Stimulated activated CD8-positive, alpha-beta memory T cell treated with anti-CD3 and anti-CD28 coated beads, Interleukin-7, amount 100 ng/mL, for 1 hour (primary cell): ENCODE measurements at places on chromosomes 4 and X.

DNA sequence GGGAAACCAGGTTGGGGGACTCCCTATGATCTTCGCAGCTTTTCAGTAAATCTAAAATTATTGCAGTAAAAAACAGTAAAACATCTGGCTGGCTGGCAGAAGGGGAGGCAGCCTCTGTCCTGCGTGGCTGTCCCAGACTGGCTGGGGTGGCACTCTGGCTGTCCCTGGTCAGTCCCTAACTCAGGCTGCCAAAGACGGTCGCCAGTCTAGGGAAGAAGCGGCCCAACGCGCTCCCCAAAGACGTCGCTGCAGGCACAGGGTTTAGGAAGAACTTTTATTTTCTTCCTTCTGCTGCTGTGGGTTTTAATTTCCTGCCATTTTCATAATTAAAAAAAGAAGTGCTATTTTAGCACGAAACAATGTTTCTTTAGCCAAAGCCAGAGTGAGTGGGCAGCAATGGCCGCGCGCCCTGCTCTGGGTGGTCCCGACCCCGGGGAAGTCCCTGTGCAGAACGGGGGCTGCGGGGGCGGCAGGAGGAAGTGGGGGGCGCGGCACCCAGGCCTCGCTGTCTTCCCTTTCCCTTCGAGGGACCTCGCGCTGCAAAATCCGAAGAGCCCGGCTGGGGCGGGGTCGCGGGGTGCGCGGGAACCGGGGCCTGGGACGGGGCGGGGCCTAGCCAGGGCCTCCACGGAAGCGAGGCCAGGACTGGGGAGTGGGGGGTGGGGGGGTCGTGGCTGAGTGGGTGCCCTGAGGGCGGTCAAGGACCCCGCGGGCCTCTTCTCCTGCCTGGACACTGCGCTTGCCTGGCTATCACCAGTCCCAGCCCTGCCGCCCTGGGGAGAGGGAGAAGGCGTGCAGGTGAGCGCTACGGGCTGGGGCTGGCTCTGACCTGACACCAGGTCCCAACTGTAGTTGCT lies 6.3 kb upstream of the LETM1 start:
- DNase-seq = no peak

GRCh38 chr4:105894660-105895582 lies at the start of gene NPNT:
NPNT (plus strand) TSS chr4:105895471; CDS start chr4:105895653, 182 bp downstream.
- DNase-seq = no peak

DNA sequence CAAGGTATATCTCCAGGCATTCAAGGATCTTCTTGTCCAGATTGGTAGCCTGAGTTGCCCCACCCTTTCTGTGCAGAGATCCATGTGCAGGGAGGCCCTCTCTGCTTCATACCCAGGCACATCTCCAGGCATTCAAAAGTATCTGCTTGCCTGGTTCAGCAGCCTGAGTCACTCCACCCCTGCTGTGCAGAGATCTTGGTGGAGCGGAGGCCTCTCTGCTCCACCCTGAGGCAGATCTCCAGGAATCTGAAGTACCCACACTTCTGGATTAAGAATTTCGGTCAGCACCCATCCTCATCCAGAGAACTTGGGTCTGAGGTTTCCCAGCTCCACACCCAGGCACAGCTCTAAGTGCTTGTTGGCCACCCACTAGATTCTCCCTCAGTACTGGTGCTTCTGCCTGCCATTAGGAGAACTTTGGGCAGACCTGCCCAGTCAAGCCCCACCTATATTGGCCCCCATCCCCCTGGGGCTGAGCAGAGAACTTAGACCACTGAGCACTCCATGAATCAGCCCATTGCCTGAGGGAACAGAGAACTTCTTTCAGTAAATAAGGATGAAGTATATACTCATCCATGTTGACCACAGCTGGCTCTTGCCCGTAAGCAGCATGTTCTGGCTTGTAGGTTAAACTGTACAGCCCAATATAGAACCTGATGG lies 199.5 kb upstream of the ZCCHC13 start:
- DNase-seq = no peak

DNA sequence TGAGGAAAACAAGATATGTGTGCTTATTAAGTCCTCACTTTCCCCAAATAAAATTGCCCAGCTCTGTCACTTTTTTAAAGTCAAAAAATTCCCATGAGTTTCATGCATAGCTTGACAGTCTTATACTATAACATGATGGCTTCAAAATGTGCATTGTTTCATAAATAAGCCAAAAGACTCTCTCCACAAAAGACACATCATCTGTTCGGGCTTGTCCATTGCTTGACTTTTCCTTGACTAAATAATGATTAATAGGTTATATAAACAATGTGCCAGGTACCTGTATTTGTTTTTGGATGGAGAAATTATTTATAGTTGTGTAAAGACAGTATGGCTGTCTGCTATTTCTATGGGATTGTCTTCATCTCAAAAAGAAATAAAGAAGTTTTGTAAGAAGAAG lies 329.2 kb upstream of the KLF3 start:
- no peak for DNase-seq

- no peak for DNase-seq
Observed at GRCh38 chr4:126939401-126939800, 693.4 kb upstream of the INTU start.

- DNase-seq = no peak
Observed at GRCh38 chr4:163878336-163879121, 384.0 kb downstream of the TMA16 start.

DNA sequence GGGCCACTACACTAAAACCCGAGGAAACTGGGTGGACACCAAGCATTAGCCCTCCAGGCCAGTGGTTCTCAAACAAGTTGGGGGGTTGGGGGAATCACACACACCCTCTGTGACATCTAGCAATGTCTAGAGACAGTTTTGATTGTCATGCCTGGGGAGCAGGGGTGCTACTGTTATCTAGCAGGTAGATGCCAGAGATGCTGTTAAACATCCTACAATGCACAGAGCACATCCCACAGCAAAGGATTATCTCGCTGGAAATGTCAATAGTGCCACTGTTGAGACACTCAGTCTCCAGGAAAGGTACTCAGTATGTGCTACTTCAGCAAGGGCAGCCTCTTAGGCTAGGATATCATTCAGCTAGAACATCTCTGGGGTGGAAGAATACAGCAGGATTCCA lies 1.3 kb downstream of the SMC1A start:
- DNase-seq = no peak

DNA sequence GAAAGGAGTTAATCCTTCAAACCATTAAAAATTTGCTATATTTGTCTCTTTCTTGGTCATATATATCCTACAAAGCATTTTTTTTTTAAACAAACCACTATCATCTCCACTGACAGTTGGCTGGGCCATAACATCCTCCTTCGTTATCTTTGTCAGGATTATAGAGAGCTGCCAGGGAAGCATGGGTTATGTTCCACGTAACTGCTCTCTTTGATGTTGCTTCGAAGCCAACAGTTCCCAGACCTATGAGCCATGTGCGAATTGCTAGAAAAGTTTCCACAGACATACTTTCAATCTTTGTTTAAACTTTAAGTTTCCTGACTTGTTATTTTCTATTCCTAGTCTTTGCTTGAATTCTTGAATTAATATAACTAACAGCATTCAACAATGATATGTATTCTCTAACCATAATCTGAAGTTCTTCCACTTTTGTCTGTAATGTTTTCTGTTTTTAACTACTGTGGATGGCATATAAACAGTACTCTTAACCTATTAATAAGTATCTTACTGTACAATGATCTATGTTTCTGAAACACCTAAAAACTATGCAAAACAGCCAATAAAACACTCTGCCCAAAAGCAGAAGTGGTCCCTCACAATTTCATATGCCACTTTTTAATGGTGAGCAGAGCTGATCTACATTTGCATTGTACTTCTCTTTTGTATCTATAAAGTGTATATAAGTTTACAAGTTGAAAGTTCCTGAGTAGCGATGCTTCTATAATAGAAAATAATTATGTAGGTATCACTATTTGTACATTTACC lies 37.9 kb downstream of the EREG start:
- no peak for DNase-seq

- no peak for DNase-seq
Observed at GRCh38 chrX:100587861-100588260, 3.1 kb downstream of the TNMD start.

DNA sequence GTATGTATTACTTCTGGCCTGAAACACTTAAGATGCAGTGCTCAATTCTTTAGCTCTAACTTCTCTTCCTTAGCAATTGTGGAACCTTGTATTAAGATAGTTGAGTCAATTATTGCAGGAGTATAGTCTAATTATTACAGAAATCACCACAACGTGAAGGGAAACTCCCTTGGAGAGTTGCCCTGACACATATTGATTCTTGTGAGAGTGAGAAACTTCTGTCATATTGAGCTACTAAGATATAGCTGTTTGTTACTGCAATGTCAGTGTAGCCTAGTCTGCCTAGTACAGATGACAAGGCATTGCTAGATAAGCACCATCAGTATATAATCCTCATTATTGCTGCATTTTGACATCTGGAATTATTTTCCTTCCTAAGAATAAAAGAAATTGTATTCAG lies 82.7 kb upstream of the TEX13C start:
- DNase-seq = no peak

DNA sequence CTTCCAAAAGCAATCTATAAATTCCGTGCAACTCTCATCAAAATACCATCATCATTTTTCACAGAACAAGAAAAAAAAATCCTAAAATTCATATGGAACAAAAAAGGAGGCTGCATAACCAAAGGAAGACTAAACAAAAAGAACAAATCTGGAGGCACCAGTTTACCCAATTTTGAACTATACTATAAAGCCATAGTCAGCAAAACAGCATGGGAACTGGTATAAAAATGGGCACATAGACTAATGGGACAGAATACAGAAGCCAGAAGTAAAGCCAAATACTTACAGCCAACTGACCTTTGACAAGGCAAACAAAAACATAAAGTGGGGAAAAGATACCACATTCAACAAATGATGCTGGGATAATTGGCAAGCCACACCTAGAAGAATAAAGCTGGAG lies 753.5 kb upstream of the PABPC4L start:
- no peak for DNase-seq

GRCh38 chr4:126752702-126753101 lies 880.1 kb upstream of the INTU start:
- no peak for DNase-seq

DNA sequence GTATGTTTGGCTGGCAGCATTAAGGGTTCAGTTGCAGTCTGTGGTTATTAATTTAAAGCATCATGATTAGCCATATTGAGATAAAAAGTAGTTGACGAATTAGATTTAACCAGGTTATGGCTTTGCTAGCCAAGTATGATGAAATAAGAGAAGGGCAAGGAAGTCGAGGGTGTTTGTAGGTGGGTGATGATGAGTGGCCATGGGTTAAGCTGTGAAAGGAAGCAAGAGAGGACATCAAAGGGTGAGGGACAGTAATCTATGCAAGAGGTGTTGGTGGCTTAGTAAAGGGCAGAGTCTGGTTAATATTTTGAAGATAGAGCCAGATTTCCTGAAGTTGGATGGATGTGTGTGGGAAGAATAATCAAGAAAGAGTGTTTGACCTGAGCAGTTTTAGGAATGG lies 44.5 kb downstream of the STIM2 start:
- no peak for DNase-seq

DNA sequence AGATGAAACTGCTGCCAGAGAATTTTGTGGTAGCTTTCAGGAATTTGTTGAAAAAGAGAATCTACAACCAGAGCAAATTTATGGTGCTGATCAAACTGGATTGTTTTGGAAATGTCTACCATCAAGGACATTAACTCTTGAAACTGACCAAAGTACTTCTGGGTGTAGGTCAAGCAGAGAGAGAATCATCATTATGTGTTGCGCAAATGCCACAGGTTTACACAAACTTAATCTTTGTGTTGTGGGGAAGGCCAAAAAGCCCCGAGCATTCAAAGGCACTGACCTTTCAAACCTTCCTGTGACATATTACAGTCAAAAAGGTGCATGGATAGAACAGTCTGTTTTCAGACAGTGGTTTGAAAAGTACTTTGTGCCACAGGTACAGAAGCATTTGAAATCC lies 2.1 kb downstream of the TIGD2 start:
- DNase-seq = no peak

DNA sequence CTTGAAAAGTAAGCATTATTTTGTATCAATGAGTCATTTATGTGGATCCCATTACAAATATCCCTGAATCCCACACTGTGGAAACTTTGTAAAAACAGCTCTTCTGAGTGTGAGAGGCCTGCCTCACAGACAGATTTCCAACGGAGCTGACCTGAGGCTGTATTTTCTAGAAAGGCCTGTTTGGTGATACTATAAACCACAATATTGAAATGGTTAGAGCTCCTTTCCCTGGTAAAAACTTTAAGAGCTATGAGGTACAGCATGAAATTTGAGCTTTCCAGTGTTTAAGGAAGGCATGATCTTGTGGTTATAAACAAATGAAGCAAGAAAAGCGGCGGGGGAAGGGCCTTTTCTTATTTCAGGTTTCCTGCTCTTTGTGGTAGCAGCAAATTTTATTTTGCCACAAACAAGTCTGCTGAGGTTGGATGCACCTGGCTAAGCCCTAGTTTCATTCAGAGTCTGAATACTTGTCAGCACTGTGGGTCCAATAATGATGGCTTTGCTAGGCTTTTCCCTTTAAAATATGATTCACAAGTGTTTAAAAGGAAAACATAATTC lies 86.8 kb upstream of the ETNPPL start:
- DNase-seq = no peak

- no peak for DNase-seq
Observed at GRCh38 chr4:164926301-164926700, 49.3 kb downstream of the APELA start.

DNA sequence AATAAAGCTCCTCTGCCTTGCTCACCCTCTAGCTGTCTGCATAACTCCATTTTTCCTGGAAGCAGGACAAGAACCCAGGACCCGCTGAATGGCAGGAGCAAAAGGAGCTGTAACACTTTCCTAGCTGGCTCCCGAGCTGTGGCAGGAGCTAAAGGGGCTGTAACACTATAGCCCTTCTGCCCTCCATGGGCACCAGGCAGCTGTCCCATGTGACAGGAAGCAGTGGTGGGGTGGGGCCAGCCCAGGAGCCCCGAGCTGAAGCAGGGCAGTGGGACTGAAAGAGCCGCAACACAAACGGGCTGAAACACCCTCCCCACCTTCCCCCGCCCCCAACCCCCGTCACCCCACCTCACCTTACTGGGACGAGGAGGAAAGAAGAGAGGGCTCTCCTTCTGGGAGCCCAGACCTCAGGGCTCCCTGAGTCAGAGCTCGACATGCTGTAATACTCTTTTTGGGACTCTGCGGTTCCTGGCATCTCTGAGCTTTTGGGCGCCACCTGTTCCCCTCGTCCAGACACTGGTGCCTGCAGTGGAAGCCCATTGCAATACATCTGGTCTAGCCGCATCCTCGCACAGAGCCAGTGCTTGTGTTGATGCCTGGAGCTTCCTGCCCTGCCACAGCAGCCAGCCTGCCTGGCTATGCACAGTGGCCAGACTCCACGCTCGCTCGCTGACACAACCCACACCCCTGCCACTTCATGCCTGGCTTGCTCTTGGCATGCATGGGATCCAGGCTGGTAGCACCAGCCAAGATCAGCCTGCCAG lies 39.4 kb downstream of the PPM1K start:
- peak; percentile 18 for DNase-seq

GRCh38 chr4:79609817-79610216 lies 201.8 kb upstream of the GK2 start:
- DNase-seq = no peak

GRCh38 chr4:188154668-188155405 lies 15.6 kb downstream of the TRIML1 start:
- no peak for DNase-seq

- no peak for DNase-seq
Observed at GRCh38 chrX:123084797-123085196, 99.3 kb upstream of the GRIA3 start.
